Ecto neural progenitor cell (in vitro differentiated cells): ENCODE measurements at places on chromosomes 4 and X.
A peak's percentile ranks its signal among the peaks of the same experiment; 100 is the strongest.

DNA sequence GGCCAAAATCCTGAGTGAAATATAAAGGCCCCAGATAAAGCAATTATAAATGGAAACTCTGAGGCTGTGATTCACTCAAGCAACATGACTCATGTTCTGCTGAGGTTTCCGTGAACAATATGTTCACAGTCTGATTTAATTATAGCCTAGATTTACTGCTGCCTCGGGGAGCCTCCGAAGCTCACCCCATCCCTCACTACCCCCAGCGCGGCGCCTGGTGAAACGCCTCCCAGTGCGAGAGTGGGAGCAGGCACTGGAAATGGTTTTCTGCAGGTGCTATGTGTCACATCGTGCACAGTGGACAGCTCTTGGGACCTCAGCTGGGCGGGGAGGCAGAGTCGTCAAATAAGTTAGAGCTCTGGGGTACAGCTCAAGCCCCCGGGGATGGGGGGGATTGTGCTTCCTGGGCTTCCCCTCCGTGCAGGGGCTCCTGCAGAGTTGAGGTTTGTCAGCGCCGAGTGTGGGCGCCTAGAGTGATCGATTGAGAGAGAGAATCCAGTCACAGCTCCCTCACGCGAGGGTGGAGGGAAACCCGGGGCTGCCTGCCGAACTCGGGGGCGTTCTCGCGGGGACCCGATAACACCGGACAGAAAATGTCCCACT lies 110.6 kb downstream of the PHKA2 start:
- DNase-seq, result no peak

DNA sequence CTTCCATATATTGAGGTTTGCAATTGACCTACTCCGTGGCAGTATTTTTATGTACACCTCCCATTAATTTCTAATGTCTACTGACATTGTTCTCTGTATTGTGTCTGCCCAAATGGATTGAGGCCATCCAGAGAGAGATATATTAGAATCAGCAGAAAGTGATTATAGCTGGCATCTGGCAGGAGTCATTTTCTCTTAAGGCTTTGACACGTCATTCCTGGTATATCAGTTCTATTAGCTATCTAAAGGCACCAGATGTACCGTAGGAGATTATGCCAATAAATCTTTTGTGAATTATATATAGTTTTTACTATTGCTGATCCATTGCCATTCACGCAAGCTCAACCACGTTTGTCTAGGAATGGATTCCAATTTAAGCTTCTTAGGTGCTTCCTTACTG lies 1026.4 kb upstream of the IGFBP7 start:
- DNase-seq, result no peak

DNA sequence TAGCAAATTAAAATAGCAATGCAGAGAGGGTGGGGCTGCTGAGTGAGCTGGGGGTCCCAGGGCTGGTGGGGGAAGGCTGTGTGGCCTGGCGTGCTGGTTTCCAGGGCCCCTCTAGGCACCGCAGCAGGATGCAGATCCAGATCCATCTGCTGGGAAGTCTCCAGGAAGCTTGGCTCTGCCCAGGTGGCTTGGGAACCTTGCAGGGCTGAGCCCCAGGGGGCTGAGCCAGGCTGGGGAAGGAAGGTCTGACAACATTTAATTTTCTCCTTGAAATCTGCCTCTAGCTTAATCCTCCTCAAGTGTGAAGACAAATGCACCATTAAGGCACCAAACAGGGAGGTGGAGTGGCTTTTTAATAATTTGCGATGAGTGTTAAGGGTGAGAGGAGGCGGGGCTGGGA lies 31.7 kb downstream of the SORCS2 start:
- no peak for DNase-seq

- DNase-seq, result peak; percentile 66
Measured at GRCh38 chrX:1661048-1661921, 46.4 kb downstream of the ASMT start.

DNA sequence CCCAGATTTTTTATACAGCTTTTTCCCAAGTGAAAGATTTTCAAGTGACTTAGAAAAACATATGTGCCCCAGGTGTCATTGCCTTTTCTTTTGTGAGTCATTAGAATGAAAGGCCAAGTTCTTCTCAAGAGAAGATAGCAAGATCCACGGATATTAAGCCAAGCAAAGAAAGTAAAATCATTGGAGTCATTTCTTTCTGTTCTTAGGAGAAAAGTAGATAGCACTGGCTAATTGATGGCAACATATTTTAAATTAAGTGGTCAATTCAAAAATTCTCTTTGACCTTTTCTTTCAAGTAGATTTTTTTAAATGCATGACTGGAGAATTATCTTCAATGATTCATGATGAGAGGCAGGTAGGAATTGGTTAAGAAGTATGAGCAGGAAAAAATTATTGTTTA lies 94.4 kb downstream of the HHIP start:
- no peak for DNase-seq

- DNase-seq, result peak; percentile 91
Measured at GRCh38 chr4:173334891-173335752, 964 bp upstream of the HMGB2 start.

DNA sequence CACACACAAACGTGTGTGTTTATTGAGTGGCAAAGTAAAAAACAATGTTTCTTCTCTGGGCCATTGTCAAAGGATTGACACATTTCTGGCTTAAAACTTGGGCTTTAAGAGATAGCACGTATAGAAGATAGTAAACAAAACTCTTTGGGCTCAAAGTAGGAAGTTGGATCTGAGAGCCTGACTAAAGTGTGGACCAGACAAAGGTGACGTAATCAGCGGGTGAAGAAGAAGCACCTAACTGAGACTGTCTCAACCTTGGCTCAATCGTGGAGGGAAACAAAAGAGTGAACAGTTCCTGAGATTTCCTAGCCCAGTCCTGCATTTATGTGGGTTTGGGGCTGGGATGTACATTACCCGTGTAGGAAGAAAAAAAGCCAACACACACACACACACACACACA lies 13.7 kb downstream of the PFKFB1 start:
- no peak for DNase-seq

GRCh38 chrX:13029887-13030771 lies 14.3 kb downstream of the FAM9C start:
- DNase-seq, result no peak

GRCh38 chrX:107677501-107677901 lies 49.2 kb downstream of the PRPS1 start:
- no peak for DNase-seq

DNA sequence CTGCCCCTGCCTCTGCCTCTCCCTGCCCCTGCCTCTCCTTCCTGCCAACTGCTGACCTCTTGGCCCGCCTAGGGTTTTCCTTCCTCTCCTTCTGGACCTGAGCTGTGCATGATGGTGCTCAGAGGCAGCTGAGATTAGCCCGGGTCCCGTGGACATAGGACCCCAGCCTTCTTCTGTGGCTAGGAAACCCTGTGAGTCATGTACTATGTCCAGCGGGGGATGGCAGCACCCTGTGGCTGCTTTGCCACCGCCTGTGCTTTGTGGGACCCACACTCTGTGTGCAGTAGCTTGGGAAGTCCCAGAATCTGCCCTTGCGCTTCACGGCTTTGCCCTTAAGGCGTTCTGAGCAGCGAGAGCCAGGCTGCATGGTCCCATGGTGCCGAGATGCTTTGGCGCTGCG lies 105.5 kb upstream of the PSAPL1 start:
- DNase-seq, result no peak

DNA sequence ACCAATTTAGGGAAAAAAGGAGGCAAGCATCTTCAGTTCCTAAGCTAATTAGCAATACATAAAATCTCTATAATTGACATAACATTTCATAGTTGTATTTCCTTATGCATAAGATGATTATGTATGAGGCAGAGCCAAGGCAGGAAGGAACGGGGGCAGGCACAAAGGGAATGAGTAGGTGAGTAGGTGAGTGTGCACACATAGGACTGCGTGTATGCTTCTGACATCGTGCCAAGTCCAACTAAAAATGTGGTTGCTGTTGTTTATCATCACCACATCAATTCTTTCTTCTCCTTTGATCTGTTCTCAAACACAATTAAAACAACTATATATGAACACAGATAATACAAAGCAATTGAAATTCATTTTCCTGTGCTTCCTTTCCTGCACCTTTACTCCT lies 131.2 kb downstream of the UNC5C start:
- DNase-seq, result no peak

- DNase-seq, result no peak
Measured at GRCh38 chrX:153992180-153992579, 19.6 kb downstream of the TMEM187 start.

- no peak for DNase-seq
Measured at GRCh38 chr4:59380841-59381366, 1819.2 kb upstream of the ADGRL3 start.

DNA sequence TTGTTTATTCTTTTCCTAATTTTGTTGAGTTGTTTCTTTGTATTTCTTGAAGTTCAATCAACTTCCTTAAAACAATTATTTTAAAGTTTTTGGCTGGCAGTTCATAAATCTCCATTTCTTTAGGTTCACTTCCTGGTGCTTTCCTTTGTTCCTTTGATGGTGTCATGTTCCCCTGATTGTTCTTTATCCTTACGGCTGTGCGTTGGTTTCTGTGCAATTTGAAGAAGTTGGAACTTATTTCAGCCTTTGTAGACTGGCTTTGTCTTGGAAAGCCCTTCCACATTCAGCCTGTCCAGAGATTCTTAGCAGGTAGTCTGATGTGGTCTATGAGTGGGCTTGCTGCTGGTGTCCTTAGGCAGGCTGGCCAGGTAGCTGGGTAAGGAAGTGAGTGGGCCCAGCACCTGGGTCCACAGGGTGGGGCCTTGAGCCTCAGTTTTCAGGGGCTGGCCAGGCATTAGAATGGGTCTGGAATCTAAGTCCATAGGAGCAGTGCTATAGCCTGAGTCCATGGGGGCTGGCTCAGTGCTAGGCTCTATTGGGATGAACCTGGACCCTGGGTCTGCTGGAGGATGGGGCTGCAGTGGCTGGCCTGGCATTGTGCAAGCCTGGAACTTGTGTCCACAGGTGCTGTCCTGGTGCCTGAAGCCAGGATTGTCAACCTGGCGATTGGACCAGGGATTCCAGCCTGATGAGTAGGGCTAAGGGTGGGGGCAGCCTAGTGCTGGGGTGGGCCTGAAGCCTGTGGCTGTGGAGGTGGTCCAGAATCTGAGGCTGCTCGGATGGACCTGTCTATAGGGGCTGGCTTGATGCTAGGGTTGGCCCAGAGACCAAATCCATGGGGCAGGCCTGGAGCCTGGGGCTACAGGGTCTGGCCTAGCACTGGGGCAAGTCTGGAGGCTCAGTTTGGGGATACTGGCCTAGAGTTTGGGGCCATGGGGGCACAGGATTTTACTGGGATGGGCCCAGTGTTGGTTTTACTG lies 152.4 kb downstream of the STAG2 start:
- DNase-seq, result no peak

DNA sequence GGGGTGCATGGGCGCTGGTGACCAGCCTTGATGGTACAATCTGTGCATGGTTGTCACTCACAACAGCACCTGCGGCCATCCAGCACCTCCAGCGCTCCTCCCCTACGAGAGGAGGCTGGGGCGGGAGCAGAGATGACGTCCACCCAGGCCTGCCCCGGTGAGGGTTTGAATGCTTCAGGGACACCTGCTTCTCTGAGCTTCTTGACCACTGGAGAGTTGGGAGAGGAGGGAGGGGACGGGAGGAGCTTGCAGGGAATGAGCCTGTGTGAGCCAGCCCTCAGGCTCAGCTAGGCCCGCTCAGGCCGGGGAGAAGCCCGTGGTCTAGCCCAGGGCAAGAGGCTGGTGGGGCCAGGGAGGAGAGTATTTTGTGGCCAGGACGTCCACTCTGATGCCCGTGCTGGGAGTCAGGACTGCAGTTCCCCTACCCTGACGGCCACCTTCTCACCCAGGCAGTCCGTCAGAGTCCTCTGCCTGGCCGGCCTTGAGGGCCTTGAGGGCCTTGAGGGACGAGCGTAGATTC lies 59.2 kb downstream of the CPZ start:
- DNase-seq, result peak; percentile 39

DNA sequence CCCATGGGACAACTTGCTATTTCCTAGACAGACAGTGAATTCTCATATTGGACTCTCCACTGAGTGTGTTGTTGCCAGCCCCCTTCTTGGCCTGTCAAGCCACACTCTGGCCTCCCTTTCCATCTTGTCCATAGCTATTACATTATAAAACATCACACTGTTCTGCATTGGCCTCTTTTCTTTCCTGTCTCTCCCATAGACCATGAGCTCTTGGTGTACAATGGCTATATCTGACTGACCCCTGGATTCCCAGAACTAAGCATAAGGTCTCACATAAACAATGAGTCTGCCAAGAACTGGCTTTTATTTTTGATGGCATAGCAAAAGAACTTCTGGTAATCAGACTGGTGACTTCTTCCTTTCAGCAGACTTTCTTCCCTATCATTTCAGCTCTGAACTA lies 23.8 kb downstream of the STARD8 start:
- no peak for DNase-seq

DNA sequence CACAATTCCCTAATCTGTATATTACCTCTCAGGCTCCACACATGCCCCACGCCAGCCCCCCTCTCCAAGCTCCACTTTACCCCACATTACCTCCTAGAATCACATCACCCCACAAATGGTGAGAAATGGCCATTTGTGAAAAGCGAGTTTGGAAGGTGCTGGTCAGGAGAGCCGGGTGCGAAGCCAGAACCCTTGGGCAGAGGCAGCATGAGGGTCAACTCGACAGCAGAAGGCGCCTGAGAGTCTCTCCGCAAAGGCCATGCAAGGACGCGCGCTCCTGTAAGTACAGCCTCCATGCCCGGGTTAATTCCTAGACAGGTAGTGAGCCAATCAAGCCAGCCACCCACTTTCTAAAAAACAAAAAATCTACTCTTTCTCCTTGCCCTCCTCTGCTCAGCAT lies 42.4 kb downstream of the RHOXF2 start:
- no peak for DNase-seq

DNA sequence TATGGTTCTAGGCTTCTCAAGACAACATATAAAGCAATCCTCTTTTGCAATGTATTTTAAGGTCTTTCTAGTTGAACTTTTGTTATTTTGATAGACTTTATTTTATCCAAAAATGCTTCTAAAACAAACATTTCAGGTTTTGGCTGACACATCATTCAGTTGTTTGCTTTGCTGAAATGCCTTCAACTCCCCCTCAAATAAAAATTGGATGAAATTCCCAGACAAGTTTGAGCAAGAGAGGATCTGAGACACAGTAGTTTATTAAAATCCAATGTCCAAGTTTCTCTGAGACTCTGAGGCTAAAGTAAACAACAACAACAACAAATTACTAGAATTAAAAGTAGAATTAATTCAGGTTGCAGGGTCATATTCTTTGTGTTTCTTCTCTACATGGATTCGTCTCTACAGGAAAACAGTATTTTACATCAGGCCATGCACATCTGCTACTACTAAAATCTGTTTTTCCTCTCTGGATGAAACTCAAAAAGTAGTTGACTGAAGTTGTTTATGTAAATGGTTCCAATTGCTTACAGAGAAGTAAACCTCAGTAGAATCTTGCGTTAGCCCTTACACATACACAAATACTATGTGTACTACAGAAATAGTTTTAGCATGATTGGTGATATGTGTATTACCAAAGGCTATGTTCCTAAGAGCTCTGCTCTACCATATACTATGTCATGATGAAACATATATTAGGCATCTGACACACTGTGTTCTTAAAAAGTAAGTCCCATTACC lies 64.9 kb downstream of the PRSS12 start:
- DNase-seq, result no peak
